ENCODE measurements at places on chromosomes 3 and 15.

- no peak for DNase-seq
Measured at GRCh38 chr3:46187341-46187700, 20.8 kb downstream of the CCR1 start.

DNA sequence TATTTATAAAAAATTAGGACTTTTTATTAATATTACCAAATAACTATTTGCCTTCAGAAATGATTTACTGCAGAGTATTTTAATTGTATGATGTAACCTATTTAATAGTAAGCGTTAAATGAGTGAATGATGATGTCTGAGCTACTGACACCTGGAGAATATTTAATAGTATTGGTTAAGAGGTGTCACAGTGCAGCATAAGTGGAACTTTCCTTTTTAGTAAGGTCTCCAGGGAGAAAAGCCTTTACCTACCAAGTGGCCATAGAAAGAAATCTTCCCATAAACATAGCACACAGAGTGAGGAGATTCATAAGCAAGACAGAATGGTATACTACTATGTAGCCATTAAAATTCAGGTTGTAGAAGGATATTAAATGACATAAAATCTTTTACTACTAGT is 441.7 kb downstream of the TBL1XR1 start:
- no peak for DNase-seq

GRCh38 chr15:58292751-58293175 is 139.0 kb upstream of the LIPC start:
- no peak for DNase-seq

DNA sequence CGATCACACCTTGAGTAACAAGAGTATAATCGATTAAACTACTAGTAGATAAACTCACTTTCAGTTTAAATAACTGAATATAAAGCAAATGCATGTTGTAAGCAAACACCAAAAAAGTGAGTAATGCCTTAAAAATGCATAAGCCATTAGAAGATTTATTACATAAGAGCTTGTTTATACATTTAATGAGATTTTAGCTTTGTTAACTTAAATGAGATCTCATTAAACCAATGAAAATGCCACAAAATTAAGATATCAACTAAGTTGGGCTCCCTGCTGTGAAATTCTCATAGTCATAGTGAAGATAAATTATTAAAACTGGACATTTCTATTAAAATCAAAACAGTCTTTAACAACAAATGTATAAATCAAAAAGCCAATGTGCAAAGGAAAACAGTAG is 701.2 kb downstream of the NLGN1 start:
- no peak for DNase-seq

- no peak for DNase-seq
Measured at GRCh38 chr3:23575697-23576096, 230.1 kb upstream of the UBE2E1 start.

- no peak for DNase-seq
Measured at GRCh38 chr3:177446165-177446601, 248.9 kb upstream of the TBL1XR1 start.
